ENCODE measurements at places on chromosomes 4 and X.

GRCh38 chr4:159484864-159485263 lies 382.0 kb downstream of the RAPGEF2 start:
- no peaks in the 10 kb centered on the region for H3K27me3 ChIP-seq
- H3K4me1 ChIP-seq, result no peaks in the 10 kb centered on the region
- no peaks in the 10 kb centered on the region for H3K36me3 ChIP-seq
- no peak for DNase-seq
- H3K27ac ChIP-seq, result no peak overlapping the region

DNA sequence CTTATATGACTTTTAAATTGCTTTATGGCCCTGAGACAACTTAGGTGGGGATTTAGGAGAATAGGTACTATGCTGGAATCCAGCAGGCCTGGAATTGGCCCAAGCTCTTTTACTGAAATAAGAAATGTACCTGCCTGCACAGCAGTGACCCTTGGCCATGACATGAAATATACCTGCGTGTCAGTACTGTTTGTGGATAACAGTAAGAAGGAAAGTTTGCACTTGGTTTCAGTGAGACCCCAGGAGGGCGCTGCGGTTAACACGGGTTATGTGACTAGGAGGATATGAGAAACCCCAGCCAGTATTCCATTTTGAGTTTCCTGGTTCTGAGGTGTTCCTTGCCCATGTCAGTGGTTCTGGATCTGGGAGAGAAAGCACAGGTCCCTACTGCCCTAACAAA lies 5.3 kb downstream of the MTM1 start:
- H3K4me3 ChIP-seq, result no peak overlapping the region
- no peaks in the 10 kb centered on the region for H3K27me3 ChIP-seq
- no peaks in the 10 kb centered on the region for H3K36me3 ChIP-seq
- no peak for DNase-seq

DNA sequence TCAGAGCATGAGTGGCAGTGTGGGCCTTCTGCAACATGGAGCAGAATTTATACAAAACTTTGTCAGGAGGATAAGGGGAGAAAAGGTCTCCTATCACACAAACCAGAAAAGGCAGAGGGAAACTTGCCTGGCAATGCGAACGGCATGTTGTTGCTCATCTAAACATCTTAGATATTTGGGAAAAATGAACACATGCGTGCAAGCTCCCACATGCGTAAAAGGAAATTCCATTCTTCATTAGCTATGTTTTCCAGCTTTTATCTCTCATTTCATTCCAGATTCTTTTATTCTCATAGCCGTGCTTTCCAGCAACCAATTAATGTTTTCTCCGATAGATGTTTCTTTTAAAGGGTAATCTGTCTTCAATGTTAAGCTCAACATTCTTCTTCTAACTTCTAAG lies 31.3 kb upstream of the GBA3 start:
- H3K36me3 ChIP-seq, result no peaks in the 10 kb centered on the region
- no peaks in the 10 kb centered on the region for H3K4me1 ChIP-seq
- H3K4me3 ChIP-seq, result no peak overlapping the region

GRCh38 chr4:147780137-147780777 lies 48.4 kb downstream of the ARHGAP10 start:
- H3K27me3 ChIP-seq, result no peaks in the 10 kb centered on the region
- H3K27ac ChIP-seq, result peak overlapping the region; percentile 58
- H3K4me1 ChIP-seq, result peaks cover 77% of the 10 kb centered on the region
- H3K4me3 ChIP-seq, result no peak overlapping the region

DNA sequence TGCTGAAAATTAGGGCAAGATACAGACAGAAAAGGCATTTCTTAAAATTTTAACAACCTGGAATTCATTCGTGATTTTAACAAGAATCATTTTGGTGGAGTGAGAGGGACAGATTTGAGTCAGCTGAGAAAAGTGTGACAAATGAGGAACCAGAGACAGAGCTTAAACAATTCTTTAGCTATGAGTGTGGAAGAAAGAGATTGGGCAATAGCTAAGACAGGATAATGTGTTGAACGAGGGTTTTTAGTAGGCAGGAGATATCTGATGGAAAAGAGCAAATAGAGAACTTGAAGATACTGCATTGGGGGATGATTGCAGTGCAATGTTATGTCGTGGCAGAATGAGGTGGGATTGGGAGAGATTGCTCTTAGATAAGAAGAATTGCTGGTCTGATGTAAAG lies 164.2 kb upstream of the SPRY1 start:
- no peak for DNase-seq
- no peaks in the 10 kb centered on the region for H3K36me3 ChIP-seq
- H3K27ac ChIP-seq, result peak overlapping the region; percentile 12
- no peaks in the 10 kb centered on the region for H3K4me1 ChIP-seq
- no peak overlapping the region for H3K4me3 ChIP-seq
- H3K27me3 ChIP-seq, result no peaks in the 10 kb centered on the region

GRCh38 chr4:17511509-17511949 lies 361 bp downstream of the QDPR start:
- no peaks in the 10 kb centered on the region for H3K27me3 ChIP-seq
- peak; percentile 4 for DNase-seq
- H3K27ac ChIP-seq, result peak overlapping the region; percentile 85
- H3K36me3 ChIP-seq, result peaks cover 5% of the 10 kb centered on the region
- peaks cover 13% of the 10 kb centered on the region for H3K4me1 ChIP-seq
- H3K4me3 ChIP-seq, result peak overlapping the region; percentile 79

GRCh38 chrX:65932173-65933084 lies 107.5 kb downstream of the VSIG4 start:
- H3K4me3 ChIP-seq, result no peak overlapping the region
- H3K27ac ChIP-seq, result peak overlapping the region; percentile 61
- H3K36me3 ChIP-seq, result no peaks in the 10 kb centered on the region
- H3K4me1 ChIP-seq, result peaks cover 5% of the 10 kb centered on the region
- H3K27me3 ChIP-seq, result no peaks in the 10 kb centered on the region
- no peak for DNase-seq

DNA sequence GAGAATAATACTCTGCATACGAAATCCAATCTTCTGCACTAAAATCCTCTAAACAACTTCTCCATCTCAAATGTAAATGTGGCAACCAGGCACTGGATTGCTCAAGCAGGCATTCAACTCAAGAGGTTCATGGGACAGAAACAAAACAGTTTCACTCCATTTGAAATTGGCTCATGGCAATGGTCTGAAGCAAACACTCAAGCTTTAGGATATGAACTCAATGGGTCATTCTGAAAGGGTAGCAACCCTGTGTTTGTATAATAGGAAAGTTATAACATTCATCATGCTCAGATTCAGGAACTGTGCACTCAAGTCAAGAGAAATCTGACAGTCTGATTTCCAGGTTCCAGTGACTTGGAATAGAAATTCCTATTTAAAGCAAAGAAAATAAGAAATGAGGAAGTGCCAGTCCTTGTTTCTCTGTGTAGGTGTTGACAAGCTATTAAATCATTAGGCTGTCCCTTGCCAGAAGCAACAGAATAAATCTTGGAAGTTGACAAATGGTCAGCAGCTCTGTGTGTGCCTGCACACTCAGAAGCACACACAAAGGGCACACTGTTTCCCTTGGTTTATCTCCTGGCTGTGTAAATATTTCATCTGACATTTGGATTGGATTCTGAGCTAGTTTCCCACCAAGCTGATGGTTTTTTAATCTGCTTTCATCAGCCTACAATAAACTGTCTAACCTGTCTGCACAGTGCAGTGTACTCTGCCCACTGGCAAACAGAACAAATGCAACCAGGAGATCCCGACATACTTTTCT lies 75.9 kb upstream of the CITED1 start:
- peaks cover 14% of the 10 kb centered on the region for H3K4me1 ChIP-seq
- H3K4me3 ChIP-seq, result no peak overlapping the region
- H3K27me3 ChIP-seq, result no peaks in the 10 kb centered on the region
- no peaks in the 10 kb centered on the region for H3K36me3 ChIP-seq
- no peak for DNase-seq

DNA sequence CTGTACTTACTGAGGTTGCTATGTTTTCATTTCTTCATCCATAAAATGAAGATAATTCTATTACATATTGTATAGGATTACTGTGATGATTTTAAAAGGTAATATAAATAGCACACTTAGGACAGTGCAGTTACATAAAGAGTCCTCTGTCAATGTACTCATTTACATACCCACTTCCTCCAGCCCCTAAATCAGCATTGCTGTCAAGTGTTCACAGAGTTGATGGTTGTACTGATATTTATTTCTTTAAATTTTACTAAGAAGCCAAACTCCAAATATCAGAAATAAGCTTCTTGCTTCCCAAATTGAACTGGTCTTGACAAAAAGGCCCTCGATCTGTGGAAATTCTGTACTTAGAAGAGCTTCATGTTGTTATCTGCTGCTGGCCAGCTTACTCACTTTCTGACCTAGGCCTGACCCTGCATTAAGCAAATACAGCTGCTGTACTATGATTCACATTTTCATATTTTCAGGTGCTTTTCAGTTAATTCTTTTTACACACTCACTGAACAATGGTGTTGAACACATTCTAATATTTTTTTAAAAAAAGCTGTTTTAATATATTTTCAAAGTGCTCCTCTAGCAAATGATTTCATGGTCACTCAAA lies 259.6 kb downstream of the UNC5C start:
- DNase-seq, result no peak
- no peak overlapping the region for H3K4me3 ChIP-seq
- H3K4me1 ChIP-seq, result no peaks in the 10 kb centered on the region
- H3K27me3 ChIP-seq, result no peaks in the 10 kb centered on the region
- H3K27ac ChIP-seq, result no peak overlapping the region

DNA sequence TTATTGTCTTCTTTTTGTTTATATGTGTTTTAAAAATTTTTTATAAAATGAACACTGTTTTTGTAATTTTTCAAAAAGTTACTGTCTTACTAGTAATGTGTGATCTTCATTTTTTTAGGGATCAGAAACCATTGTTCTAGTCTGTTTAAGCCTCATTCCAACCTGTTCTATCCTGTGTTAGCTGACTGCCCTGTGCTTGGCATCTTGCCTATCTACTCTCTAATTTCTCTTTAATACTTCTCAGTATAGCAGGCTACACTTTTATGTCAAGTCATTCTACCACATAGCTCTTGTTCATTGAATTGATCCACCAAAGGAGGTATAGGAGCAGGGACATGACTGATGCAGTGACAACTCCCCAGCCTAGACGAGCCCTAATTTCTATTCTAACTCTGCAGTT lies 70.2 kb upstream of the PLS3 start:
- H3K4me3 ChIP-seq, result no peak overlapping the region
- no peaks in the 10 kb centered on the region for H3K27me3 ChIP-seq
- no peak overlapping the region for H3K27ac ChIP-seq
- no peaks in the 10 kb centered on the region for H3K4me1 ChIP-seq
- no peak for DNase-seq

- peaks cover 3% of the 10 kb centered on the region for H3K4me1 ChIP-seq
- H3K27ac ChIP-seq, result no peak overlapping the region
- H3K27me3 ChIP-seq, result no peaks in the 10 kb centered on the region
- H3K4me3 ChIP-seq, result no peak overlapping the region
- no peak for DNase-seq
Observed at GRCh38 chrX:17603196-17603595, 134.1 kb upstream of the SCML1 start.

GRCh38 chr4:153791746-153792617 lies 3.1 kb upstream of the SFRP2 start:
- H3K27ac ChIP-seq, result peak overlapping the region; percentile 79
- H3K27me3 ChIP-seq, result peaks cover 42% of the 10 kb centered on the region
- DNase-seq, result no peak
- H3K36me3 ChIP-seq, result no peaks in the 10 kb centered on the region
- H3K4me1 ChIP-seq, result peaks cover 27% of the 10 kb centered on the region
- H3K4me3 ChIP-seq, result peak overlapping the region; percentile 47

DNA sequence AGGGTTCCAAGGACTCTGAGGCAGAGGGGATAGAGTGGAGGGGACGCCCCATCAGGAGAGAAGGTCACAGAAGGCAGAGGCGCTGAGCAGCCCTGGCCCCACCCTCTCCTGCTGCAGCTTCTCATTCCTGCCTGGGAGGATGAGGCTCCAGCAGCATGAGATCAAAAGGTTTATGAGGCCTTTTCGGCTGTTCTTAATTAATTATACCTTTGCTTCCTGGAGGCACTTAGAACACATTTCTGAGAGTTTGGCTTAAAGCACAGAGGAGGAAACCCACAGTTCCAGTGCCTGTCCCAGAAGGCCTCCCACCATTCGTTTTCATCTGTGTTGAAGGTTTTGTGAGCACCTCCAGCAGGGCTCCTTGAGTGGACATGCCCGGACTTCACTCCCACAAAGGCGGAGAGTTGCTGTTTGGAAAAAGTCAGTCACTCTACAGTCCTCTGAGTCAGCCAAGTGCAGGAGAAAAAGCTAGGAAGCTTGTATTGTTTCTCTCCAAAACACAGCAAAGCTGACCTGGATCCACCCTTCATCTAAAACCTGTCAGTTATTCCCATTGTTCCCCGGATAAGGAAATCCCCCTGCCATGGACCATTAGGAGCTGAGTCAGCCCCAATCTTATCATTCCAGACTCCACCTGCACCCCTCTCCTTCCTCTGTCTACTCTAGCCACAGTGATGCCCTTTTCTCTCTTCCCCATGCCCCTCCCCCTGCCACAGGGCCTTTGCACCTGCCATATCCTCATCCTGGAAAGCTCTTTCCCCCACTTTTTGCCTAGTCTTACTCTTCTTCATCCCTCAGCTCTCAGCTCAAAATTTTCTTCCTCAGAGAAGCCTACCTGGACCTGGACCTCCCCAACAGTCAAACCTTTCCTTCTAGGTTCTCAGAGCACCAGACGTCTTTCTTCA lies 276.8 kb downstream of the FBXW7 start:
- peak overlapping the region; percentile 84 for H3K27ac ChIP-seq
- DNase-seq, result no peak
- H3K4me1 ChIP-seq, result no peaks in the 10 kb centered on the region
- no peak overlapping the region for H3K4me3 ChIP-seq
- H3K36me3 ChIP-seq, result no peaks in the 10 kb centered on the region

- peak overlapping the region; percentile 40 for H3K27ac ChIP-seq
- no peaks in the 10 kb centered on the region for H3K36me3 ChIP-seq
- no peaks in the 10 kb centered on the region for H3K27me3 ChIP-seq
- peaks cover 54% of the 10 kb centered on the region for H3K4me1 ChIP-seq
- no peak for DNase-seq
Observed at GRCh38 chr4:56640621-56641493, 40.2 kb downstream of the HOPX start.

DNA sequence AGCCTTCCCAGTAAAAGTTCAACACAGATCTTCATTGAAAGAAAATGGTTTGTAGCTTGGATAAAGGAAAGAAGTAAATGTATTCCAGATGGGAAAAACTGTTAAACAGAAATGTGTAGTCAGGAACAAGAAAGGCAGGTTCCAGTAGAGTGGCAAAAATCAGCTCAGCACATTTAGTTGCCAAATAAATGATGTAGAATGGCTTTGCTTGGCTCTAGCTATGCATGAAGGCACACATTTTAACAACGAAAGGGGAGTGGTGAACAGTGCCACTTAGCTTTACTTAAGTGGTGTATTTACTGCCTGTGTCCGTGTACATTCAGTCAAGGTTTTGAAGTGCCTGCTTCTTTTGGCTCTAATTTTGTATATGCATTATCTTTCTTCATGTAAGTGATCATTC lies 644.5 kb upstream of the ATOH1 start:
- DNase-seq, result no peak
- no peak overlapping the region for H3K4me3 ChIP-seq
- peak overlapping the region; percentile 64 for H3K27ac ChIP-seq

- no peaks in the 10 kb centered on the region for H3K36me3 ChIP-seq
- DNase-seq, result no peak
- no peaks in the 10 kb centered on the region for H3K4me1 ChIP-seq
- H3K27ac ChIP-seq, result no peak overlapping the region
Observed at GRCh38 chr4:171024720-171025303, 788.4 kb upstream of the GALNTL6 start.

- no peaks in the 10 kb centered on the region for H3K4me1 ChIP-seq
- no peak overlapping the region for H3K27ac ChIP-seq
- DNase-seq, result no peak
- no peaks in the 10 kb centered on the region for H3K27me3 ChIP-seq
Observed at GRCh38 chr4:145260091-145260490, 79.7 kb upstream of the OTUD4 start.

All from esophagus squamous epithelium (tissue), 5 donors.